ENCODE measurements at places on chromosomes 2 and 18.

DNA sequence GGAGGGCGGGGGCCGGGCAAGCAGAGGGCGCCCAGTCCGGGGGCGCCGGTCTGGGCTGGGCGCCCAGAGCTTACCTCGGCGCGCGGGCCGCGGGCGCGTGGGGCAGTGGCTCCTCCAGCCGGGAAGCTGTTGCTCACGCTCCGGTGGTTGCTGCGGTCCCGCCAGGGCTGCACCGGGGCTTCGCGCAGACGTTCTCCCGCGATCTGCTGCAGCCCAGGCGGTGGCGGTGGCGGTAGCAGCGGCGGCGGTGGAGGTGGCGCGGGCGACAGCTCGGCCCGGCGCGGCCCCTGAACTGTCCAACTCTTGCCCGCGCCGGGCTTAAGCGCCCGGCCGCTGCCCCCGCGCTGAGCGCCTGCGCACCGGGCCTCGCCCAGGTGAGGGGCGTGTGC lies 391 bp downstream of the ZNF385B start:
- DNase-seq = no peak

- DNase-seq = no peak
Measured at GRCh38 chr2:118387509-118387908, 299.2 kb downstream of the INSIG2 start.

- DNase-seq = no peak
Measured at GRCh38 chr2:1990151-1990589, 245.9 kb upstream of the PXDN start.

GRCh38 chr2:118056801-118057200 lies 31.5 kb upstream of the INSIG2 start:
- no peak for DNase-seq

- no peak for DNase-seq
Measured at GRCh38 chr2:176865336-176865735, 347.3 kb upstream of the HNRNPA3 start.

- DNase-seq = no peak
Measured at GRCh38 chr18:424668-425067, 75.8 kb downstream of the COLEC12 start.

DNA sequence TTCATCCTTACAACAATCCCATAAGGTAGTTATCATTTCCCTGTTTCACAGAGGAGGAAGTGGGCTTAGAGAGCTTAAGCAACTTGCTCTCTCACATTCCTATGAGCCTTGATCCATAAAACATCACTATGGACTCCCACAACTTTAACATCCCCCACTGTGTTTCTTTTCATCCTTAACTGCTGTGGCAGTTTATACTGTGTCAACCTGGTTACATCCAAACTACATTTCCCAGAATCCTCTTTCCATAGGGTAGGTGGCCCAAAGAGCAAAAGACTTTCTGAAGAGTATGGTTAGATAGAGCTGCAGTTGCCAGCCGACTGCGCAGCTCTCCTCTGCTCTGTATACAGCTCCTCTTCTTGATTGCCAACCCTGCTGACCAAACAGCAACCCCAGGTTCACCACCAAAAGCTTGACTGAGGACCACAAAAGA lies 22.5 kb downstream of the MAP3K2 start:
- no peak for DNase-seq

DNA sequence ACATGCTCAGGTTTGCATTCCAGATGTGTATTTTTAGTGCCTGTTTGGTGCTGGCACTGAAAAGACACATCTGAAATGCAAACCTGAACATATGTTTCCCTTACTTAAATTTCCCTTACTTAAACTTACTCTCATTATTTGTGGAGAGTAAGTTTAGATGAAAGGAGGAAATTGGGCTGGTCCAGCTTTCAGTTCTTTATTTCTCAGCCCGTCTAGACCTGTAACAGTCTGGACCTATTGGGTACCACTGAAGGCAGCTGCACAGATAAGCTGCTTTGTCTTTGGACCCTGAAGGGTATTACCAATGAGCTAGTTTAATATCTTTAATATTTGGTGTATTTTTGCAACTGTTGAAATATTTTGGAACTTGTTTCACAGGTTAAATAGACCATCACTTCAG lies 17.0 kb upstream of the DSG3 start:
- DNase-seq = no peak

DNA sequence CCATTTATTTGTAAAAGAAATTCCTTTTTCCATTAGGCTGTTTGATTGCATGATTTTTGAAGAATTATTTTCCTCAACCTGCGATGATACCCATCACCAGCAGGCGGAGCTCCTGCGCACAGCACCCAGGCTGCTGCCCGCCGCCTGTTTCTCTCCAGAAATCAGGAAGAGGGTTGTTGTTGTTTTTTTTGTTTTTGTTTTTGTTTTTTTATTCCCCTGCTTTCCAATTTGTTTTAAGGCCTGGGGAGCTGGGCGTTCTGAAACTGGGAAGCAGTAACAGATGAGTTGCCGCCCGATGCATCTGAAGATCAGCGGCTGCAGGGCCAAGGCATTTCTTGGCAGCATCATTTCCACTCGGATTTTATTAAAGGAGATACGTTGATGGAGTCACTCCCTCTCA lies 132.1 kb downstream of the MBP start:
- DNase-seq = no peak

DNA sequence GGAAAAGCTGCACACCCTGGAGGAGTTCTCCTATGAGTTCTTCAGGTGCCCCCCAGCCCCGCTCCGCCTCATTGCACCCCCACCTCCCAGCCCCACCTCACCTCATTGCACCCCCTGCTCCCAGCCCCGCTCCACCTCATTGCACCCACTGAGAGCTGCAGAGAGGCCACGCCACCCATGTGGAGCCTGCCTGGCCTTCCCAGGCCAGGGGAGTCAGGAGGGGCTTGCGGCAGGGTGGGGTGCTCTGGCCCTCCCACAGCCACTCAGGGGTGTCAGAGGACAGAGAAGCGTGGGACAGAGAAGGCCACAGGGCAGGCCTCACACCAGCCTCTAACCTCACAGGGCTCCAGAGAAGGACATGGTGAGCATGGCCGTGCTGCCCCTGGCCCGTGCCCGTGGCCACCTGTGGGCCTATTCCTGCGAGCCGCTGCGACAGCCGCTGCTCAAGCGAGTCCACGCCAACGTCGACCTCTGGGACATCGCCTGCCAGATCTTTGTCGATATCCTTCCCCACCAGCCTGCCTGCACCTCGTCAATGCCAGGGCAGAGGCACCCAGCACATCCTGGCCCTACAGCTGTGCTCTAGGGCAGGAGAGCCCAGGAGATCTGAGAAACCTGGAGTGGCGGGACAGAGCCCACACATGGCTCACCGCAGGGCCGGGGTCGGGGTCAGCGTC lies 15.0 kb upstream of the GPR17 start:
- no peak for DNase-seq
